ACHN (cell line): ENCODE measurements at places on chromosomes 5 and 9.

DNA sequence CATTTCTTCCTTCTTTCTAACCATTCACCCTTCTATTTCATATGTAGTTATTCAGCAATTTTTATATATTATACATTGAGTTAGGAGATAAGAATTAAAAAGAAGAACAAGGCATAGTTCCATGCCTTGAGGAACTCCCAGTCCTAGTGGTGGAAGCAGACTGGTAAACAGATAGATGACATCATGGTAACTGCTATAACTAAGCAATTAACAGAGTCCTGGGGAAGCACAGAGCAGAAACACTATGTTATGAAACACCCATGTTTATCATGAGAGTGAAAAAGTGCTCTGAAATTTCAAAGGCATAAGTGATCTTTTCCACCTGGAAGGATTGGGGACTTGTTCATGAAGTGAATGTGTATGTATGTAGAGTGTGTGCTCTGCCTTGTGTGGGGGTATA lies 14.6 kb downstream of the PAPPA start:
- no peak for DNase-seq

GRCh38 chr5:172417983-172418630 lies 36.2 kb downstream of the SH3PXD2B start:
- no peak for DNase-seq

GRCh38 chr9:90189306-90189705 lies 453.3 kb downstream of the DIRAS2 start:
- DNase-seq: no peak

GRCh38 chr5:60685028-60685427 lies 14.9 kb downstream of the DEPDC1B start:
- DNase-seq: no peak

DNA sequence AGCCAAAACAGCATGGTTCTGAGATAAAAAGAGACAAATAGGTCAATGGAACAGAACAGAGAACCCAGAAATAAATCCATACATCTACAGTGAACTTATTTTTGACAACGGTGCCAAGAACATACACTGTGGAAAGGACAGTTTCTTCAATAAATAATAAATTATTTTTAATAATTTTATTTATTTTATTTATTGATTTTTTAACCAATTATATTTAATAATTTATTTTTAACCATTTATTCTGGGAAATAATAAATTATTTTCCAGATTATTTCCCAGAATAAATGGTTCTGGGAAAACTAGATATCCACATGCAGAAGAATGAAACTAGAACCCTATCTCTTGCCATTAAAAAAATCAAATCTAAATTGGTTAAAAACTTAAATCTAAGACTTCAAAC lies 1143.8 kb upstream of the DMAC1 start:
- DNase-seq: no peak

GRCh38 chr9:19521205-19521604 lies 112.4 kb downstream of the ACER2 start:
- no peak for DNase-seq

DNA sequence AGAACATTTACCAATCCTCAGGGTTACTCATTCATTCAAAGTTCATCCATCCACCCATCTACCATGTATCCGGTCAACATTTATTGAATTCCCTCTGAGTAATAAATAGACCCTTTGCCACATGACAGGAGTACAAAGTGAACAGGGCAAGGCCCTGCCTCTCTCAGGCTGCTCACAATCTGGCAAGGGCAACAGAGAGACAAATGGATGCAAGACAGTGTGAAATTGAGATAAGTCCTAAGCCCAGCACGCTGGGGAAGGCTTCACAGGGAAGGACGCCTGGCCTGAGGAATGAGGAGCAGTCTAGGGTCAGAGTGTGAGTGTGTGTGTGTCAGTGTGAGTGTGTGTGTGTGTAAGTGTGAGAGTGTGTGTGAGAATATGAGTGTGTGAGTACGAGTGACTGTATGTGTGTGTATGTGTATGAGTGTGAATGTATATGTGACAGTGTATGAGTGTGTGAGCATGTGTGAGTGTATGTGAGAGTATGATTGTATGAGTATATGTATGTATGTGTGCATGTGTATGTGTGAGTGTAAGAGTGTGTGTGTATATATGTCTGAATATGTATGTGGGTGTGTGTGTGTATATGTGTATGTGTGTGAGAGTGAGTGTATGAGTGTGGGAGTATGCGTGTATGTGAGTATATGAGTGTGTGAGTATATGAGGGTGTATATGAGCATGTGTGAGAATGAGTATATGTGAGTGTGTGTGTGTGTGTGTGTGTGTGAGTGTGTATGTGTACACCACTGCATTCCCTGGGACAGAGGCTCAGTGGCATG lies 145.6 kb downstream of the FSTL4 start:
- DNase-seq: no peak

DNA sequence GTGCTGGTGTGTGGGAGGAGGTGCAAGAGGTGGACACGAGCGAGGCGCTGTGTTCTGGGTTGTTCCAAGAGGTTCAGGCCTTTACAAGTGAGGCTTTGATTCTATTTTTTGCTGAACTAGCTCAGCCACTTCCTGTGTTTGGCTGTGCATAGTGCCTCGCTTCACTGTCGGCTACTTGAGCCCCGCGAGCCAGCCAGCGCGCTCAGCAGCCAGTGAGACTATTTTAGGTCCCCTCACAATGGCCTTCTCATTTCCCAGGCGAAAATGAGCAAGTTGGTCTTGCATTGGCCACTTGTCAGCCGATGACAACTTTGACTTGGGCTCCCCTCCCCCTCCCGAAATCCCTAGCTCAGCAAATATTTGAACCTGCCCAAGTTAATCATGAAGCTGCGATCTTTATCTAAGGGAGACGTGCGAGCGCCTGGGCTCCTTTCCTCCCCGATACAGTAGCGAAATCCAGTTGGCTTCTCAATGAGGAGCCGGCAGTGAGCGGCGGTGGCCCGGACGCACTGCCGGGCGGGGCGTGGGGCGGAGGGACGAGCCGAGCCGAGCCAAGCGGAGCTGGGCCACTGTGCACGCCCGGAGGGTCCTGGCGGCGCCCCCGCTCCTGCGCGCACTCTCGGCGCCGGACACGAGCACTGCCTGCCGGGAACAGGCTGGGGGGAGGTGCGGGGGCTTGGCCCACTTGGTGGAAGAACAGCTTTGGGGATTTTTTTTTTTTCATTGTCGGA lies 72.6 kb downstream of the PIK3R1 start:
- DNase-seq: peak; percentile 59

DNA sequence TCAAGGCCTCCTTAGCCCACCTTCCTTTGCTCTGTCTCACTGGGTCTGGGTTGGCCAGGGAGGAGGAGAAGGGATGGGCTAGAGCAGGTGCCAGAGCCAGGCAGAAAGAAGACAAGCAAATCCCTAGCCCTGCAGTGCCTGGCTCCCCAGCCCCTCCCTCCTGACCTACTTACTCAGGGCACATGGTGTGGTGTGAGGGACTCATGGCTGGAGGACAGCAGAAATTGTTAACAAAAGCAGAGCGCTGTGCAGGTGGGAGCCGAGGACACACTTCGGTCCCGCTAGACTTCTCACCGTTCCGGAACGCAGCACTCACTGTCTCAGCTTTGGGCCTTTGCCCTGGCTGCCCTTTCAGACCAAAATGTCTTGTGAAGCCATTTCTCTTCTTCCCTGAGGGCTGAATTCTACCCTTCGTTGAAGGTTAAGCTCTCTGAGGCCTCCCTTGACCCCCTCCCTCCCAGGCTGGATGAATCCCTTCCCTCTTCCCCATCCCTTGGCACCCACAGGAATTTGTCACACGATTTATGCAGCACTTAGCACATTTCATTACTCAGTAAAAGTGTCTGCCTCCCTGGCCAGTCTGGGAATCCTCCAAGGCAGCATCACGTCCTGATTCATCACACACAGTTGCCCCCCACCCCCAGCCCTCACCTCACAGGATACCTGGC lies 263.9 kb upstream of the TRPC7 start:
- no peak for DNase-seq

GRCh38 chr9:130426467-130426773 lies 18.3 kb upstream of the ASS1 start:
- no peak for DNase-seq

- DNase-seq: no peak
These were observed 584.5 kb upstream of the DMAC1 start for GRCh38 chr9:8384091-8384490.

DNA sequence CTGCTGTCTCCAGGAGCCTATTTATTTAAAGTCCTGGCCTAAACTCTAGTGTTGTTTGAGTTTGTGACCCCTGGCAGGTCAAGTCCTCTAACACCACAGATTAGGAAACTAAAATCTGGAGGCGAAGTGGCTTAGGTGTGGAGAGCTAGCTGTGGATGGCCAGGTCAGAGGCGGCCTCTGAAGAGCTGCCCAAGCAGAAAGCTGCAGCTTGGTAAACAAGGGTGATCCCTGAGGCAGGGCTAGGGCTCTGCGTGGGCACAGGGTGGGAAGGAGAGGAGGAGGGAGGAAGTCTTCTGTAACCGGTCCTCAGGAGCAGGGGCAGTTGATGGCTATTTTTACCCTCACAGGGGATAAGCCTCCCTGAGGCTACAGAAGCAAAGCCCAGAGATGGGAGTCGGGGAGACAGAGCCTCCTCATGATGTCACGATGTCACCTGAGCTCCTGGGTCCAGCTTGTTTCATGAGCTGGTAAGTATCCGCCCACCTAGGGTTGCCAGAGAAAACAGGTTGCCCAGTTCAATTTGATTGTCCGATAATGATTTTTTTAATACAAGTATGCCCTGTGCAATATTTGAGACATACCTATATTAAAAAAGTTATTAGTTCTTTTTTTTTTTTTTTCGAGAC lies 25.9 kb upstream of the BOD1 start:
- no peak for DNase-seq

DNA sequence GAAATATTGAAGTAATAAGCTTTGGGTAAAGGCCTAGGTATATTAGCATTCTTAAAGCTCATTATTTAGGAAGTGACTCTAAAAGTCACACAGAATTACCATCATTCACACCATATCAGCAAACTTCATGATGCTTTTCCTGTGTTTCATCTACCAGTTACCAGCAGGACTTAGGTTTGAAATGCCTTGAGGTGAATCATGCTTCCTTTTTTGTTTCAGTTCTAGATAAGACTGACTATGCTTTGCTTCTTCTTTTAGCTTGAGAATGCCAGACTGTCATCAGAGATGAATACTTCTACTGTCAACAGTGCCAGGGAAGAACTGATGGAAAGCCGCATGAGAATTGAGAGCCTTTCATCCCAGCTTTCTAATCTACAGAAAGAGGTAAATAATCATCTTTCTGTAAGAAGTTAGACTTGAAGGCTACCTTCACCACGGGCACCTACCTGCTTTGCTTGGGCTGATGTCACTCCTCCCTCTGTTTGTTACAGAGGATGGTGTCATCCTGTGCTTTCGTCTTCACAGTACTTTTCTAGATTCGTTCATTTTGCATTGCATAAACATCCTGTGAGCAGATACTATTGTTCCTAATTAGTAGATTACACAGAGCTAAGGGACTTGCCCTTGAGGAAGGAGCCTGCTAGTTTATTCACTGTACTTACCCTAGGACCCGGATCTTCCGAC lies 34.7 kb downstream of the LMNB1 start:
- no peak for DNase-seq

DNA sequence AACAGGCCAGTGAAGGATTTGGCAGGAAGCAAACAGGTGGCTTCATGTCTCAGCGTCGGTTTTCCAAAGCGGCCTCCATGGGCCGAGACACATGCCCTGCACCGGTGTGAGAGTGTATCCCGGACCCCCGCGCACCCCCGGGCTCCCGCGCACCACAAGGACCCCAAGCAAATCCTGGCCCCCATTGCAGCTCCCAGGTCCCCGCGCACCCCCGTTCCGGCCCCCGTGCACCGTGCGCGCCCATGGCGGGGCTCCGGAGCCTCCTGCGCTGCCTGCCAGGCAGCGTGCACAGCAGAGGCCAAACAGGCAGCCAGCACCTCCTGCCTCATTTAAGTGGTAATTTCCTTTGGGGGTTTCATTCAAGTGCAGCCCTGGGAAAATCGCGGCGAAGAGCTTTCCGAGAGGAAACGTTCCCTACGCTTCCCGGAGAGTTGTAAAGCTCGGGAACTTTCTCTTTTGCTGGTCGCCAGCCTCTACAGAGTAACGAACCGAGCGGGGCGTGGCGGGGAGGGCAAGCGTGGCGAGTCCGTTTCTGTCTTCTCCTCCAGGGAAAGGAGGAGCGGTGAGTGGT lies 145.5 kb upstream of the SLC24A2 start:
- DNase-seq: peak; percentile 63

DNA sequence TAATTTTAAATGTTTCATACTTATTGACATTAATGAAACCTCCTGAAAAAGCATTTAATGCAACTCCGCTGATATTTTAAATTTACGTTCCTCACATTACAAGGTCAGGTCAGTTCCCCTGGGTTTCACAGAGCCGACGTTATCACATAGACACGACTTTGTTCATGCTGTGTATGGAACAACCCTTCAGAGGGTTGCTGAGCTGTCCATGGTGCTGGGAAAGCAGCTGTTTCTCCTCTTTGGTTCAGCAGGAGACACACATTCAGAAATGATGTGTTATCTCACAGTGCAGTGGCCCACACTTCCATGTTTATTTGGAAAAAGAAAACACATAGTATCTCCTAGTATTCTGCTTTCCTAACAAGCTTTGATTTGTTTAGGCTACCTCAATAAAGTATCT lies 53.5 kb downstream of the PPP2R2B start:
- DNase-seq: peak; percentile 37

GRCh38 chr9:115672477-115673316 lies 480.9 kb upstream of the PAPPA start:
- DNase-seq: peak; percentile 87

- DNase-seq: no peak
These were observed 15.9 kb downstream of the ABHD17B start for GRCh38 chr9:71895117-71895516.
